ENCODE measurements at places on chromosomes 12 and 14. TPM values are rescaled to one million over a fixed set of nuclear protein-coding genes. Genes with fewer than 3 reads are reported as not detected.

DNA sequence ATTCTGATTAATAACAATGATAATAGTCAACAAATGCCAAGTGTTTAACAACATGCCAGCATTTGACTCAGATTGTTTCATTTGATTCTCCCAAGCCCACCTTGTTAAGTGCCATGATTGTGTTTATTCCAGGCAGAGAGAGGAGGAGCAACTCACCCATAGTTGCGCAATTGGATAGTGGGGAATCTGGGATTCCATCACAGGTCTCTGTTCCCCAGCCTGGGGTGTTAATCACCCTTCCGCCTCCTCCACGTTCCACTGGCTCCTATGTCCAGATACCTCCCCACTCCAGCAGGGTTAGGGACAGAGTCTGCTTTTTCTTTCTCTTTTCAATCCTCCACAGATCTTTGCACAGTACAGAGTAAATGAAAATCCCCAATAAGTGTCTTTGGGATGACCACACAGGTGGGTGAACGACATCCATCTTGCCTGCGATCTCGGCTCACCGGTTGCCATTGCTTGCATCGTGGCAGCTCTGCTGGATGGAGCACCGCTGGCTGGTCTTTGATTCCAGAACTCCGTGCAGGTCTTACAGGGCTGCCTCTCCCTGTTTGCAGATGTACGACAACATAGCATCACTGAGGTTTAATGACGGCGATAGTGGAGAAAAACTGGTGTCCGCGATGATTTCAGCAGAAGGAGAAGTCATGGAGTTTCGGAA, 78.8 kb downstream of the DNAH10 start:
- DNase-seq: no peak

DNA sequence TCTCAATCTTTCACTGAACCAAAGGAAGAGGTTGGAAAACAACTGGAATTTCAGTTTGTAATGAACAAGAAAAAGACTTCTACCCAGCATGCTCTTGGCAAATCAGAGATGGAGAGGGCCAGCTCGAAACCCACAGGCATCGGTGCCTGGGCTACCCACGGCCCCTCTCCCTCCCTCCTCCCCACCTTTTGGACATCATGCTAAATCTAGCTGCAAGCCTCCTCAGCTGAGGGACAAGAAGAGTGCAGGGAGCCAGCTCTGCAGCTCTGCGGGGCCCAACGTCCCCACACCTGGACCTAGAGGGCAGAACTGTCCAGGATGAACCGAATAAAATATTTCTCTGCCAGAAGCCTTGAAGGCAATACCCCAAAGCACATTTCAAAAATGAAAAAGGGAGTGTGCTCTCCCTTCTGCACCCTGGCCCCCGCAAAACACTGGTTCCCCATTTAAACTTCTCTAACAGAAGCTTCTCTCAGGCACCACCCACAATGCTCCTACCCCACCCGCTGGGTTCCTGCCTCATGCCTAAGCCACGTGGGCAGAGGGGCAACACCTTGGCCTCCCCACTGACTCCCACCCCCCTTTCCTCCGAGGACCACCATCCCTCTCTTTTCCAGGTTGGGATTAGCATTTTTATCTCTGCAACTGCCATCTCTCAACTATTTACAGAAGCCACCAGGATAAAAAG, 8.2 kb downstream of the CAMKK2 start:
- no peak for DNase-seq

DNA sequence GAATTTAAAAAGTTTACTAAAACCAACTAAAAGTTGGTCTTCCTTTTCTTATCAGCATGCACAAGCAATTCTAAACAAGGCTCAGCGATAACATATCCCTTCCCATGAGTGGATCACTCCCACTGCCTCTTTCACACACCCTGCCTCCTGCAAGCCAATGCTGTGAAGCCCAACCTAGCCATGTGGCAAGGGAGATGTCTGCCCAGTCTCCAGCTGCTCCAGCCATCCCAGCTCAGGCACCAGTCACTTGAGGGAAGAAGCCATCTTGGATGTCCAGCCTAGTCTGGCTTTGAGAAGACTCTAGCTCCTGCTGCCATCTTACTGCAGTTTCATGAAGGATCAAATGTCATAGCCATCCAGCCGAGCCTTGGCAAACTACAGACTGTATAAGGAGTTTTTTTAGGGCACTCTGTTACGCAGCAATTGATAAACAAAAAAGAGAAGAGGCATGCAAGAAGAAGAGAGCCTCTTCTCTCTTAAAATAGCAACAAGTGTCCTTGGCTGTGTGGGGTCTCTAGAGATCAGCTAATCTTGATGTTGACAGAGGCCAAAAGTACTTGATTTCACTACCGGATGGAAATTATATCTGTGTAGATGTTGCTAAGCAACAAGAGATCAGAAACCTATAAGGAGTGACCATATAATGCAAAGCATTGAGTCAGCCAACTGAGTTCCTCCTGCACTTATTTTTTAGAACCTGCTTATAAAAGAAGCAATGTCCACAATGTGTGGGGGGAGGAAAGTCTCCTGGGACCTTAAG, 108.9 kb downstream of the PTCSC3 start:
- DNase-seq: no peak

GRCh38 chr12:62738105-62738504, 196.8 kb downstream of the PPM1H start:
- no peak for DNase-seq

- no peak for DNase-seq
These were observed 4.3 kb downstream of the NAP1L1 start for GRCh38 chr12:76080017-76080728.

DNA sequence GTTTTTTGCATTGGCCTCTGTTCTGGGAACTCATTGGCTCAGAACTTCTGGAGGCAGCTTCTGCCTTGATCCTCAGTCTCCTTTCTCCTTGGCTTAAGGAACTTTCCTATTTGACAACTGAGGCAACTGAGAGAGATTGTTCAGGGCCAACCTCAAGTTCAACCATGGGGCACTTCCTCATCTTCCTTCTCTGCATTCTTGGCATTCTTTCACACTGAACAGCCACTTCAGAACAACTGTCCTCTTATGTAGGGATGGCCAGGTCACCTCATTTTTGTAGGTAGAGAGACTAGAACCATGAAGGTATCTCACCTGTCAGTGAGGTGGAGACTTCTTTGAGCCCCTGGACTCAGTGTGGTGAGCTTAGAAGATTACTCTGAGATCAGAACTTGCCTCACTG, 63.0 kb upstream of the NRXN3 start:
- no peak for DNase-seq

PGF gene
- total RNA-seq: 2.5 TPM

- DNase-seq: no peak
These were observed 171.8 kb downstream of the DUSP6 start for GRCh38 chr12:89180496-89180895.

SLCO1C1 gene
- 28.2 TPM for total RNA-seq

- DNase-seq: no peak
These were observed 416.8 kb downstream of the EGLN3 start for GRCh38 chr14:33534104-33534503.

DNA sequence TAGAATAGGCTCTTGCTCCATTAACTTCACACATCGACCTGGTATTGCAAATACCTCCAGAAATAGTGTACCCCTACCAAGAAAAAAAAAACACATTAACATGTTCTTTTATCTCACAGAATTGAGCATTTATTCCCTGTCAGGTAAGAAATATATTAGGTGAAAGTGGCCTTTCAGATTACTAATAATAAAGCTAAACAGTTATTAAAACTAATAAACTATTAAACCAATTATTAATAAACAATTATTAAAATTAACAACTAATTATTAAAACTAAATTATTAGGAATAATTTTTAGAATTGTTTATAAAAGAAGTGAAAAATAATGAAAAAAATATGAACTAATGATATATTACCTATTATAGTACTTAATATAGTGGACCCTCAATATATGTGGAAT, 7.2 kb upstream of the AK7 start:
- DNase-seq: no peak

DNA sequence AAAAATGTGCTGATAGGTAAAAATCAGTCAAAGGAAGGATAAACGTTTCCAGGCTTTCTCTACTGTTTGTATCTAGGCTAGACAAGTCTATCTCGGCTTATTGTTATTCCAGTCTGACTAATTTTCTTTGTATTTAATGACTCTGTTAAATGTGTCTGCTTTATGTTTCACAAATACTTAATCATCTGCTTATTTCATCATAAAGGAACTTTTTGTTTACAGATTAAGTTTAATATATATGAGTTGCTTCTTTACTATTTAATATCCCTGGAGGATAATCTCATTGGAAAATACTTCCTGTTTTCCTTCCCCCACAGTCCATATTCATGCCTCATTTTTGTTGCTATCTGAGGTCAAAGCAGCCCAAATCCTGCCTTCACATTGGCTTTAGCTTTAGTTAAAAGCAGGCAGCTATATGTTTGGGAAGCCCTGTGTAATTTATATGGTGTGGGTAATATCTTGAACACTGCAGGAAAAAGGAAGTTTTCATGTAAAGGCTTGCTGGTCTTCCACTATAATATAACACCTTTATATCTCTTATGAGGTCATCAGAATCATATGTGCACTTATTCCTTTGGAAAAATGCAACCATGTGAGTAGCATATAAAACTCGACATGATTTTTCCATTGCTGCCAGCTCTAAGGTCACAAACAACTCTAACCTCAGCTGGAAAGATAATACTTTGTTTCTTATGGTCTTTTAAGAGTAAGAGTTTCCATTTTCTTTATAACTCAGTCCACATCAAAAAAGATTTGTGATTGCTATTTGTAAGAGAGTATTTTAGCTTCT, 76.8 kb downstream of the ALX1 start:
- DNase-seq: no peak

GRCh38 chr14:37411079-37411735, 183.8 kb downstream of the FOXA1 start:
- no peak for DNase-seq

DNA sequence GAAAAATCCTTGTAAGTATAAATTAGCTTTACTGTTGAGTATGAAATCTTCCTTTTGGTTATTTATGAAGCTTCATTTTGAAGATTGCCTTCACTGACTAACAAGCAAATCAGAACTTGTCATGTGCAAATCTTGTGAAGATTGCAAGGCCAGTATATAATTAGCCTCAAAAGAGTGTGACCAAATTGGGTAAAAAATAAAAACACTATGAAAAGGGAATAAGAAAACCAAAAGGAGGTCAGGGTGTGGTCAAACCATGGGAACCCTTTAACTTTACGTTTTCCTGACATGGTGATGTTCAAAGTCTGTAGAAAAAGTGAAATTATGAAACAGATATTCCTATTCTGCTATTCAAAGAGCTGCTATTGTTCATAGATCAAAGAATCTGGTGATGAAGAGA, 230.3 kb downstream of the BCAT1 start:
- DNase-seq: no peak

GRCh38 chr12:52206304-52207040, 14.7 kb upstream of the KRT80 start:
- DNase-seq: no peak

METTL3 gene
- 43.3 TPM for total RNA-seq

- no peak for DNase-seq
These were observed 44.3 kb downstream of the SCN8A start for GRCh38 chr12:51635346-51635745.

DNA sequence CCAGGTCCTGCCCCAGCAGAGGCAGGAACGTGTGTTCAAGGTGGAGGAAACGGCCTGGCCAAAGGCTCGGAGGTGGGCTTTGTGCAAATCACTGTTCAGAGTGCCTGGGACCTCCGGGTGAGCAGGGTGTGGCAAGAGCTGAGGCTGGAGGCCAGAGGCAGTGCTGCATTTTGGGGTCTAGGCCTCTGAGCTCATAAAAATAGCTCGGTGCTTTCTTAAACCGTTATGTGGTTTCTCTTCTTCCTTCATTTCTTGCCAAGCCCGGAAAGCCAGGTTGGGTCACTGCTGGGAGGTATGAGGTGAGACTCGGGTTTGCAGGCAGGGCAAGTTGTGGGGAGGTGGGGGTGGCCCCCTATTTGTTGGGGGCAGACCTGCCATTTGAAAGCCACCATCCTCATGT, 178.8 kb upstream of the MYL2 start:
- DNase-seq: no peak

GRCh38 chr12:113239288-113239771, 18.1 kb downstream of the TPCN1 start:
- peak; percentile 11 for DNase-seq

- DNase-seq: peak; percentile 73
These were observed 6.8 kb downstream of the ZFHX2 start for GRCh38 chr14:23544511-23545447.

DNA sequence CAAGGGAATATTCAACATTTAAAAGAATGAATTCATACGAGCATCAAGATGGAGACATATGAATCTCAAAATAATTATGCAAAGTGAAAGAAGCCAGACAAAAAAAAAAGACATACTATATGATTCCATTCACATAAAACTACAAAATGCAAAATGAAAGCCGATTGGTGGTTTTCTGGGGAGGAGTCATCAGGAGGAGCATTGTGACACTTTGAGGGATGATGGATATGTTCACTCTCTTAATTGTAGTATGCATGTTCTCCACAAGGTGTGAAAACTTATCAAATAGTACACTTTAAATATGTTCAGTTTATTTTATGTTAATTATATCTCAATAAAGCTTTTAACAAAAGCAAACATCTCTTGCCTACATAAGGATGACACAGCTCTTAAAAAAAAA, 13.5 kb downstream of the OLR1 start:
- DNase-seq: no peak

DNA sequence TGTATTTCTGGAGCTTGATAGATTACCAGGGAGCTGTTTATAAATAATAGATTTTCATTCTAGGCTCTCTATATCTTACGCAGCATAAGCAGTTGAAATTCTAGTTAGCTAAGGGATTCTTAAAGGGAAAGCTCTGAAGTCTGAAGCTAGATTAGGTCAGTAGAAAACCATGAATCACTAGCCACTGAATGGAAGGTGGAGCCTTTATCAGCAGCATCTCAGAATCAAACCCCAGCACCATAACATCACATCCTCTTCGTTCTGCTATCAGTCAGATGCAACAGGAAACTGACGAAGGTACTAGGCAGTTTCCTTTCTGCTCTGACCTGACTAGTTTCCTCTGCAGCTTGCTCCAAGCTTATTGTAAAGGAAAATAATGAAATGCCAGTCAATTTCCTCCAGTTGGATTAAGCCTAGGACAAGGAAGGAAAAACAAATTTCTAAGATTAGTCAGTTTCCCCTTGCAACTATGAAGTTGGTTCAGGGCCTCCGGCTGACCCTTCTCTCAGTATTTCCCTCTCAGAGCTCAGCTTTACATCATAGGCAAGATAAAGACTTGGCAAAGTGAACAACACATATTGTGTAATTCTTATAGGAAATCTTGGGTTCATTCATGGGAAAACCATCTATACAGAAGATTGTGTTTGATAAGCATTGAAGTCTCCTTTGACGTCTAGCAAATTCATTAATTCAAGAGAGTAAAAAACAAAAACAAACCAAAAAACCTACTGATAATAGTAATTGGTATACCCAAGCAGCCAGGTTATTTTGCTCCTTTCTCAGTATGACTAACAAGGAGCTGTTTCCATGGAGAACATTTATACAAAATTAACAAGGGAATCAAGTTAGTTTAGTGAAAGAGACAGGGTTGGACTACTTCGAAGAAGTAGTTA, 43.4 kb upstream of the CFAP54 start:
- DNase-seq: no peak

TAS2R20 gene
- total RNA-seq: 3.9 TPM
